CD4-positive, alpha-beta T cell treated with Interleukin-15 for 4 hours (primary cell): ENCODE measurements at places on chromosomes 5 and 9.

DNA sequence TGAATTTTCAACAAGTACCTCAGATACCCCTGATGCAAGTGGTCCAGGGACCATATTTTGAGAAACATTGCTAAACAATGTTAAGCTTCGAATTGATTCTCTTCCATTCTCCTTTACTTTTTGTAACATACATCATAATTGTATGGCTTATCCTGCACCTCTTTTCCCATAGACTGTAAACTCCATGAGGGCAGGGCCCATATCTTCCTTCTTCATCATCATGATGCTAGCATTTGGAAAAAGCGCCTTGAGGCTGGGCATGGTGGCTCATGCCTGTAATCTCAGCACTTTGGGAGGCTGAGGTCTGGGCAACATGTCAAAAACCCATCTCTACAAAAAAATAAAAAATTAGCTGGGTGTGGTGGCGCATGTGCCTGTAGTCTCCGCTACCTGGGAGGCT lies 14.5 kb upstream of the DELE1 start:
- no peak for DNase-seq

DNA sequence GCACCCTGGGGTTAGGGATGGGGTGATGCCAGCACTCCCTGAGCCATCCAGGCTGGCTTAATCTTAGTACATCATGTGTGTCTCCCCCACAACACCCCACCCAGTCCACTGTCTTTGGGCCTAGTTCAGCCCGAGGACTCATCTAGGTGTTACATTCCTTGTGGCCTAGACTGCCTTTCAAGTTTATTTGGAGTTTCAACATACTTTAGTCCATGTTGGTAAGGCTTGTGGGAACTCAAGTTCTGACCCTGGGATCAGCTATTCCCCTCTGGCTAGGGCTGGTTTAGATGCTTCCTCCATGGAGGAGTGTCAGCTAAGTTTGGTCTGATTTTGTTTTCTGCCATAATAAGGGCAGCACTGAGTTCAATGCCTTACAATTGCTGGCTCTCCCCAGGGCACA lies 302.4 kb downstream of the SMARCA2 start:
- no peak for DNase-seq

- DNase-seq = no peak
These were observed 15.9 kb upstream of the RUFY1 start for GRCh38 chr5:179534431-179534830.

- no peak for DNase-seq
These were observed 9.9 kb upstream of the HMCN2 start for GRCh38 chr9:130255631-130256134.

DNA sequence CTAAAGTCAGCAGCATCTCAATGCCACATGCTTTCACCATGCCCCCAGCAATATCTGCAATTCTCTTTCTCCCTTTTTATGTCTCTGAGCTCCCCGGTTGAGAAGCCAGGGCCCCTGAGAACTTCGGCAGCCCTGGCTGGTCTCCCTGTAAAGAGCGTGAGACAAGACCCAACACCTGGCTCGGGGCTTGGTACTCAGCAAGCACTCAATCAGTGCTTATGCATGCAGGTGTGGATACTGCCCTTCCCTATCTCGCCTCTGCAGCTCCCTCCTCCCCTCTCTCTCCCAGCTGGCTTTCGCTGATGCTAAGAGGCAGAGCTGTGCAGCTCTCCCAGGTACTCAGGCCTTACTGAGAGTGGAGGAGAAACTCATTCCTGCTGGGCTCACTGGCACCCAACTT lies 41.7 kb upstream of the AKNA start:
- DNase-seq = no peak

DNA sequence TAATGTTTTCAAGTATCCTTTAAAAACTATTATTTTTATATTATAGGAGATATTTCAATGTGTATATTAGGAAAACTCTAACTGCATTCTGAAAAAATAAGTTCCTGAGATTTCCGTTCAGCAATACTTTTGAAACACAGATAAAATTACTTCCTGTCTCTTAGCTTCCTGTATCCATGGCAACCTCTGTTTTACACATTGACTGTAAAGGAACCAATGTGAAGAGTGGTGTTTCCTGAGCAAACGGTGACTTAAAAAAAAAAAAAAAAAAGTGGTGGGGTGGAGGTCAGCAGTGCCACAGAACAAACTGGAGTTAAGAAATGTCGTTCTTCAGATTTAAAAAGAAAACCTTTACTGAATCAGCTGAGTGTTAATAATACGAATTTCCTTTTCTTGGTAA lies at the start of gene LRRC70:
Gene LRRC70 (plus strand): TSS at position 280 of the 400 bp plus-strand sequence. CDS start 620 bp downstream, outside the sequence.
- DNase-seq = peak; percentile 83

GRCh38 chr9:135385793-135386192 lies 93.8 kb upstream of the PPP1R26 start:
- no peak for DNase-seq

- no peak for DNase-seq
These were observed 200.5 kb downstream of the EFNA5 start for GRCh38 chr5:107470295-107470582.

DNA sequence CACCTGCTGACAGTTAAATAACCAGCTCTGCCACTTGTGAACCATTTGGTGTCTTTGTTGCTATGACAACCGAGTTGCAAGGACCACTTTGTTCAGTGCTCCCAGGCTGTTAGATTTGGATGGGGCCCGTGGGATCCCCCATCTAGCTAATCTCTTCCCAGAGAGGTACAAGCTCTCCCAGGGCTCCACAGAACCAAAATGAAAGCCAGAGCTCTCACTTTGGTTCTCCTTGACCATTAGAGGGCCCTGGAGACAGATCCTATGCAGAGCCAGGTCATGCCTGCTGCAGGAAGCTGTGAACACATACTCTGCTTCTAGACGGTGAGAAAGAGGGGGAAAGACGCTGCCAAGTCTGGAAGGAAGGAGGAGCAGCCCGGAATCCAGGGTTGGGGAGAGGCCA lies 224.6 kb downstream of the GABBR2 start:
- no peak for DNase-seq

- no peak for DNase-seq
These were observed 444.7 kb downstream of the ANXA1 start for GRCh38 chr9:73596321-73596720.

DNA sequence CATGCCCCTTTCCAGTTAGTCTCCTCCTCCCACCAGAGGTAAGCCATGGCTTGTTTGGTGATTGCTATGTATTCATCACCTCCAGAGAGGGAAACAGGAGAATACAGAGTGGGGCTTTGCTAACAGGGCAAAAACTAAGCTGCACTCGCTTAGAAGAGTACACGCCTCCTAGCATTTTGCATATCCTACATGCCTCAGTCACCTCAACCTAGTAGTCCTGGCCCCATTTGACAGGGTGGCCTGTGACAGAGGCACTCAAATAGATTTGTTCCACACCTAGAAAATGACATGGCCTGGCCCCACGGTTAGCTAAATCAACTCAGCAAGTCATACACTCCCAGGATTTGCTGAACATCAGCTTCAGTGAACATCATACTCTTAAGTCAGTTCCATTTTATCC lies 90.7 kb downstream of the CYFIP2 start:
- DNase-seq = no peak

- no peak for DNase-seq
These were observed 839.9 kb downstream of the MAT2B start for GRCh38 chr5:164345173-164345849.

- no peak for DNase-seq
These were observed 135.4 kb upstream of the PRSS3 start for GRCh38 chr9:33659921-33660320.

- DNase-seq = no peak
These were observed 1.7 kb downstream of the PHF2 start for GRCh38 chr9:93577975-93578682.

DNA sequence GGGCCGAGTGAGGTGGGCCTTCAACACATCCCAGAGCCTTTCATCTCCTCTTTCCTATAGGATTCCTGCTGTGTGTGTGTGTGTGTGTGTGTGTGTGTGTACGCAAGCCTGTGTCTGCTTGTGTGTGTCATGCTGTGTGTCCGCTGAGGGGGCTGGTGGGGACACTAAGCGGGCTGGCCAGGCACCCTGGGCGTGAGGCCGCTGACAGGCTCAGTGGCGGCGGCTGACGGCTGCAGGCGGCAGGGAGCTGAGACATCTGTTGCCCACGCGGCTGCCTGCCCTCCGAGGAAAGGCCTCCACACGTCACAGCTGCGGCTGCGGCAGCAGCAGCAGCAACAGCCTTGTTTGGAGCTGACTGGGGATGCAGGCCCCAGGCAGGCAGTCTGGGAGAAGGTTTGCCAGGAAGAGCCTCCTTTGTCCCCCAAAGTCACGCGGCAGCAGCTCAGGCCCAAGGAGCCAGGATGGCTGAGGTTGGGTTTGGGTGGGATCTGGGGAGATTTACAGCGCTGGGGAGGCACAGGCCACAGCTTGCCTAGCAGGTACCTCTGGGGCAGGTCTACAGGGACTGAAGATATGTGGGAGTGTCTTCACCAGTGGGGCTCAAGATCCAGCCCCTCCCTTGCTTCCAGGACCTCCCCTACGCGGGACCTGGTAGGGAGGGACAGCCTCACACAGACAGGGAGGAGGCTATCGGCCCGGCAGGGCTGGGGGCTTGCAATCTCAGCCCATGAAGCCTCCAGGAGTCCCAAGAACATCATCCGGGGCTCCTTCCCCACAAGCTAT lies 1.8 kb downstream of the PDLIM4 start:
- DNase-seq = no peak

- DNase-seq = no peak
These were observed 400.9 kb upstream of the MEF2C start for GRCh38 chr5:89283728-89284493.

GRCh38 chr5:58670582-58670981 lies 87.7 kb downstream of the RAB3C start:
- no peak for DNase-seq

- DNase-seq = no peak
These were observed 14.1 kb downstream of the KCNT1 start for GRCh38 chr9:135716045-135716444.

- no peak for DNase-seq
These were observed 194.9 kb downstream of the FBN2 start for GRCh38 chr5:128343168-128343567.

DNA sequence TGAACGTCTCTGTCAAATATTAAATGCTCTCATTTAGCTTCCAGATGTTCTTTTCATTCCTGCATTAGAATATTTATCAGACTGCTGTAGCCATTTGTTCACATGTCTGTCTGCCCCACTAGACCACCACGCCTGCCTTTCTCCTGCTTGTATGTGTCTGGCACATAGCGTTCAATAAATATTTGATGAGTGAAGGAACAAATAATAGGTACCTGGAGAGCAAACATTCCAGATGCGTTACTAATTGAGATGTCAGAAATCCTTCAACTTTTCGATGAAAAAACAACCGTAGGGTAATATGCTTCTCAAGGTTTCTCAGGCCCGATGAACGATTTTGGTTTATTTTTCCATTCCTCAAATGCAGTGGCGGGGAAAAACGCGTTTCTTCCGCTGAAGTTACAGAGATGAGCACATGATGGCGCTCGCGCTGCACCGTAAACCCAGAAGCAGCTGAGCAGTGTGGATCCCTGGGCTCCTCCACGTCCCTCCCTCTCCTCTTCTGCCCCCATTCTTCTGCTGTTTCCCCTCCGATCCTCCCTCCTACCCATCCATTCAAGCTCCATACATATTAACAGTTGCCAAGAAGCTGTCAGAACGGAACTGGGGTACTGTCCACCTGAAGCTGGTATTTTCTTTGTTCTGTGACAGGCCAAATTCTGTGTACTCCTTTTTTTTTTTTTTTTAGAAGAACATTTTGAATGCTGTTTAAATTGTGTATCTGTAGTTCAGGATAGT lies 245.4 kb downstream of the MPDZ start:
- DNase-seq = no peak

GRCh38 chr9:127154003-127154389 lies 31.6 kb upstream of the ANGPTL2 start:
- no peak for DNase-seq

DNA sequence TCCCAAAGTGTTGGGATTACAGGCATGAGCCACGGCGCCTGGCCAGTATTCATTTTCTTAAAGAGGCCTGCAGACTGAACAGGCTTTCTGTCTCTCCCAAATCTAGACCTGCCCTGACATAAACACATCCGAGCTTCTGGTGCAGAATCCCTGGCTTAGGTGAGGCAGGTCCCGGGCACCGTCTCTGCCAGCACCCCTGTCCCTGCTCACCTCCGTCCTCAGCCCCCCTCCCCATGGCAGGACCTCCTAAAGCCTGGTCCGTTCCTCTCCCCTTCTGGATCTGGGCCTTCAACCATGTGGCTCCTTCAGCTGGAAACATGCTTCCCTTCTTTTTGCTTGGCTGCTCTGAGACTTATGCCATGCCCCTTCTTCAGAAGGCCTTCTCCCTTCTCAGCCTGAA lies 22.7 kb upstream of the RXRA start:
- DNase-seq = no peak

- DNase-seq = peak; percentile 90
These were observed 55.9 kb upstream of the STXBP1 start for GRCh38 chr9:127555840-127556820.

GRCh38 chr5:158976035-158976434 lies 123.7 kb downstream of the EBF1 start:
- DNase-seq = no peak
